ENCODE measurements at places on chromosomes 3 and 15. TPM values are rescaled to one million over a fixed set of nuclear protein-coding genes. Genes with fewer than 3 reads are reported as not detected.
A peak's percentile ranks its signal among the peaks of the same experiment; 100 is the strongest.

- DNase-seq, result peak; percentile 42
Observed at GRCh38 chr3:183638101-183638852, 2.9 kb downstream of the KLHL24 start.

- DNase-seq, result peak; percentile 46
Observed at GRCh38 chr3:184713040-184713355, 1.1 kb upstream of the MAGEF1 start.

GRCh38 chr3:31900583-31900982, 80.5 kb downstream of the OSBPL10 start:
- no peak for DNase-seq

DNA sequence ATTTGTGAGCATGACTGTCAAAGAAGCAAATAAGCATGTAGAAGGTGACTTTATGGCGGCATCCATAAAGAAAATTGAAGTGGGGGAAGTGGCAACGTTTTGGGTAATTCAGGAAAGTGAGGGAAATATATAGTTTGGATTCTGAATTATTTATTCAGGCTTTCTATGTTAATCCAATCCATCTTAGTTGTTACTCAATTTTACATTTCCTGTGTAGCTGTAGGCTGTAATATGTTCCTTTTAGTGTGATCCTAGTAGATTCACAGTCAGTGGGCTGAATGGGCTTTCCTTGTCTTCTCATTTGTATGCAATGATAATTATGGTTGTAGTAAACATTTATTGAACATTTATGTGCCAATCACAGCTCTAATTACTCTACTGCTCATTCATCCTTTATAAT, 654.1 kb downstream of the EDEM1 start:
- no peak for DNase-seq

The SLC22A13 gene
- total RNA-seq, result 0.73 TPM
